ENCODE measurements at places on chromosomes 2 and 18.

DNA sequence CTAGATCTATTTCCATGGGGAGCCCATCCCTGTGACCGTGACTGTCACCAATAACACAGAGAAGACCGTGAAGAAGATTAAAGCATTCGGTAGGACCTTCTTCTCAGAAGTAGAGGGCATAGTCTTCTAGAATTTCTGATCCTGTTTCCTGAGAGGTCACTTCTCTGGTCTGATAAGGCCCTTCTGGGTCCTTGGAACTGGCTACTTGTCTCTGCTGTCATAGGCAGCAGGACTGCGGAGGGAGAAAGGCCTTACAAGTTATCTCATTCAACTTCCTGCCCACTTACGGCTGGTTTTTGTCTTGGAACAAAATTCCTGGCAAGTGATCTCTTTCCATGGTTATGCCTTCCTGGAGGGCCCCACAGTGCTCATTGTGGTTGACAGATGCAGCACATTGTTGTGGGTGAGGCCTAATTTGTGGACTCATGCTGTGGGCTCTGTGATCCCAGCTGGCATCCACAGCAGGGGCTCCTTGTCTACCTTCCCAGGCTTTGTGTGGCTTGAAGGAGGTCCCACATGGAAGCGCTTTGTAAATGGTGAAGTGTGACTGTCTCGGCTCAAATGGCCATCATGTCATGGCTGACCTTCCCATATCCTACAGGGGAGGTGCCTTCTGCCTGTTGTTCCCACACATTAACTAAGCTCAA is 22.0 kb downstream of the SAG start:
- no peak for DNase-seq

GRCh38 chr2:3242747-3243369 is 134.8 kb downstream of the EIPR1 start:
- DNase-seq, result no peak

DNA sequence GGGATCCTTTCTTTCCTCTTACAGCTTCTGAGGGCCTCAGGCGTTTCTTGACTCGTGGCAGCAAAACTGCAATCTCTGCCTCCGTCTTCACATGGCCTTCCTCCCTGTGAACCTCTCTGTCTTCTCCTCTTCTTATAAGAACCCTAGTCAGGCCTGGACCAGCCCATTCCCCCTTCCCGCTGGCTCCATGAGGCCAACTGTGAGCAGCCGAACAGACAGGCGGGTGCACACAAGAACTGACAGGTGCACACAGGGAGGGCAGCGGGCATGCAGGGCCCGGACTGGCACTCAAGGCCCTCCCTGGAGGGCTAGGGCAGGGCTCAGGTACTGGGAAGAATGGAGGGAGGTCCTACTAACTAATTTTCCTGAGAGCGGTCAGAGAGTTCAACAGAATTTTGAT is 92.4 kb upstream of the DAPL1 start:
- DNase-seq, result no peak

DNA sequence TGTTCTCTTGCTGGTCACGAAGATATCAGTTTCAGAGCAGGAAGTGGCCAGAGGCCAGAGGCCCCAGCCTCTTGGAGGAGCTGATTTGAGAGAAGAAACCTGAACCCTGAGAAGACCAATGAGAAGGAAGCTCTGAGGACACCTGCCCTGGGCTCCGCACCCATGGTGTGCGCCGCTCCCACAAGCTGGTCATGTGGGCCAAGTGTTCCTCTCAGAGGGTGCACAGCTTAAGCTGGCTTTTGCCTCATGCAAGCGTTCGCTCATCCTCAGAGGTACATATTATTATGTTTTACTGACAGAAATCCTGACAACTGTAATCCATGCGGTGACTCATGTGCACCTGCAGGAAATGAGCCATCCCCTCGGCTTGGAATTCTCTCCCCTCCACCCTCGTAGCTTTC is 316.1 kb upstream of the MYT1L start:
- no peak for DNase-seq

- DNase-seq, result no peak
Measured at GRCh38 chr2:212928681-212929080, 222.7 kb downstream of the IKZF2 start.

GRCh38 chr2:223829128-223829527 is 8.3 kb downstream of the AP1S3 start:
- DNase-seq, result no peak

GRCh38 chr2:30310955-30311354 is 79.6 kb downstream of the LBH start:
- no peak for DNase-seq

GRCh38 chr2:146503366-146503765 is 1341.5 kb upstream of the ACVR2A start:
- DNase-seq, result no peak

DNA sequence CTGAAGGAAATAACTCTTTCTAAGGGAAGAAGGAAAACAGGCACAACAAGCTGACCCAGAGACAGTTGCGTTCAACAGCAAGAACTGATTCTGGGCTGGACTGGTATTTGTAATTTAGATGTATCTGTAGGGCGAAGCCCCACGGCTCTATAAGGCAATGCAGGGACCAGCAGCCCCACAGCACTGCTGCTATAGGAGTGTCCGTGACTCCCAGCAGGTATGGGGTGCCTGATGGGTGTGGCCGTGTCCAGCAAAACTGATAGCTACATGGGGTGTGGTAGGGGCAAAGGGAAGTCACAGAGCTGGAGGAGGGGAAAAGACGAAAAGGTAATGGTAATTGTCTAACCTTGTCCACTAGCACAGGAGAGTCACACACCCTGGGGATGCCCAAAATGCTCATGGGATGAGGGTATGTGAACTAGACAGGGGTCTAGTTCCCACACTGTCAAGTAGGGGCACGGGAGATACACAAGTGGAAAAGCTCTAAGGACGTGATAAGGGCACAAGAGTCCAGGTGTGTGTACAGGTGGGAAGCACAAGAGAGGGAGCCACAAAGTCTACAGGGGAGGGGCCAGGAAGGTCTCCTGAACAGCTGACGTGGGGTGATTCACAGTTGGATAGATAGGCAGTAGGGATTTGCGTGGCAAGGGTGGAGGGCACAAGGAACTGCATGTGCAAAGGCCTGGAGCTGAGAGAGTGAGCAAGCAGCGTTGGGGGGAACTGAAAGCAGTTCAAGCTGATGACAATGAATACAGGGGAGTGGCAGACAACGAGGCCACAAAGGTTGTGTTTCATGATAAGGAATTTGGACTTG is 48.5 kb upstream of the ASPRV1 start:
- no peak for DNase-seq

DNA sequence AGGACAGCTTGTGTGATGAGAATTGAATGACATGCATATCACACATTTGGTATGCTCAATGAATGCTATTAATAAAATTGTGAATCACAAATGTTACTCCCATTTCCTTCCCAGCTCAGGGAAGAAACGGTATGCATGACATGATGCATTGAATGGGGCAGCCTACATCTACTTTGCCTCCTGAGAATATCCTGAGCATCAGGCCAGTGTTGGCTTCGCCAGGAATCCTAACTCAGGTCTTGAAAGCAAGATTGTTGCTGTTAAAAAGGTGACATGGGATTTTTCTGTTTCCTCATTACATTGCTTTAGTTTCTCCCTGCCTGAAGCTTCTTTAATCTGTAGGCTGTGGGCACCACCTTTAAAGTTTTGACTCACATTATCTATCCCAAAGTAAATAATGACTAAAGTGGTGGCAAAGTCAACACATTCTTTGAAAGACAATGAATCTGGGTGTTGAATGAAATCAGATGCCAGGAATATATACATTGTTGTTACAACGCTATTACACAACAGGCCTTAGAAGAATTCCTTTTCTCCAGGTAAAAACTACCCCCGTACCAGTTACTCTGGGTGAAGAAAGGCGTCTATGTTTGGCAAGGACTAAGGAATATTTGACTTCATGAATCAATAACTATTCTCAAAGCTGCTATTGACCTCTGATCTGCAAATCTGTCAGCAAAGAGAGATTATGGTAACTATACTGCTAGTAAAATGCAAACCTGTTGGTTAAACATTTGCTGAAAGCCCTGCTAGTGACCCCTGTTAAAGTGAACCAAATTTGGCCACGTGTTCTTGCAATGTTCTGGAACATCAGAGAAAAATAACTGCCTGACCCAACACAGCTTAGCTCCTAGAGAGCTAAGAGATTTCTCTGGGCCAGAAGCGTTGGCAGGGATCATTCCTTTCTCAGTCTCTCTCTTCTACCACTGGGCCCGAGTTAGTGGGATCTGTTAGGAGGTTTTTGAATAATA is 30.5 kb upstream of the NEDD4L start:
- no peak for DNase-seq

DNA sequence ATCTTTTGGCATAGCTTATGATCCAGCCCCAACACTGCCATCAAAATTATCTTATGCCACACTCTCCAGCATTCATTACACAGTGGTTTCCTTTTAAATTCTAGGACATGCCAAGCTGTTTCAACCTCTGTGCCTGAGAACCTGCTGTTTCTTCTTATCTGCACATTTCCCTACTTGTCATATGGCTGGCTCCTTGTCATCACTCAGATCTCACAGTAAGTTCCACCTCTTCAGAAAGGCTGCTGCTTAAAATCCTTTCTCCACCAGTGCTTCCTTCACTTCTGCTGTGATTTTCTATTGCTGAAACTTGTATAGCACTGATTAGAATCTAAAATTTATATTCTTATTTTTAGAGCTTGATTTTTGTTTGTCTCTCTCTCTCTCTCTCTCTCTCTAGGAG is 43.4 kb downstream of the MC4R start:
- DNase-seq, result no peak

- peak; percentile 44 for DNase-seq
Measured at GRCh38 chr2:24873619-24874018, 46.4 kb downstream of the ADCY3 start.

GRCh38 chr2:122138561-122138960 is 383.1 kb downstream of the TSN start:
- no peak for DNase-seq

GRCh38 chr2:130819226-130819607 is 17.5 kb upstream of the ARHGEF4 start:
- DNase-seq, result peak; percentile 28

DNA sequence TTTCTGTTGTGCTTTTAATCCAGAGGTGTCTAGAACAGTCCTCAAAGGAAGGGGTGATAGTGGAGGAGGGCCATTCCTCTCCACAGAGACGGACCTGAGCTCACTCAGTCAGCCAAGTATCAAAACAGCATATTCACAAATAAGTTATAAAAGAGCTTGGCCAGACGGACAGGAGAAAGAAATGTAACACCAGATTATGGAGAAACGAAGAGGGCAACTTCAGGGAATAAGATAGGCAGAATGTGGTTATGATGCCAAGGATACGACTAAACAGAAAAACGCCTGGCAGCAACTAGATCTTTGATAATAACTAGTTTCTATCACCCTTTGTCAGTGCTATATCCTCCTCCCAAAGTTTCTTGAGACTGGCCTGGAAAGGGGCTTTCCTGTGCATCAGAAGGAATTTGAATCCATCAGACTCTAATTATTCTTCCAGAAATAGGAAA is 42.5 kb downstream of the MAP4K3 start:
- no peak for DNase-seq

DNA sequence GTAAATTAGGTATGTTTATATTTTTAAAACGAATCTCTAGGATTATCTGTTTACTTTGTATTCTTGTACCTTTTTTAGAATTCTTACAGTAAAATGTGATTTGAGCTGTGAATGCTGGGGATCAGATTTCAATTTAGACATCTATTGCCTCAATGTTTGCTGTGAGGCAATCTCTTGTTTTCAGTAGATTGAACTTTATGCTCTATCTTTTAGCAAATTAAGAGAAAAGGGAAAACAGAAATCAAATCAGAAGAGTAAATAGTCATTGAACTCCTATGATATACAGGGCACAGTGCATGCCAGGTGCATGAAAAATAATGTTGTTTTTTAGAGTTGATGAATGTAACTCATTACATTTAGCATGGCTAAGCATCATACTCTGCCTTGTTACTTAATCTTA is 39.5 kb downstream of the ZC3H6 start:
- no peak for DNase-seq

DNA sequence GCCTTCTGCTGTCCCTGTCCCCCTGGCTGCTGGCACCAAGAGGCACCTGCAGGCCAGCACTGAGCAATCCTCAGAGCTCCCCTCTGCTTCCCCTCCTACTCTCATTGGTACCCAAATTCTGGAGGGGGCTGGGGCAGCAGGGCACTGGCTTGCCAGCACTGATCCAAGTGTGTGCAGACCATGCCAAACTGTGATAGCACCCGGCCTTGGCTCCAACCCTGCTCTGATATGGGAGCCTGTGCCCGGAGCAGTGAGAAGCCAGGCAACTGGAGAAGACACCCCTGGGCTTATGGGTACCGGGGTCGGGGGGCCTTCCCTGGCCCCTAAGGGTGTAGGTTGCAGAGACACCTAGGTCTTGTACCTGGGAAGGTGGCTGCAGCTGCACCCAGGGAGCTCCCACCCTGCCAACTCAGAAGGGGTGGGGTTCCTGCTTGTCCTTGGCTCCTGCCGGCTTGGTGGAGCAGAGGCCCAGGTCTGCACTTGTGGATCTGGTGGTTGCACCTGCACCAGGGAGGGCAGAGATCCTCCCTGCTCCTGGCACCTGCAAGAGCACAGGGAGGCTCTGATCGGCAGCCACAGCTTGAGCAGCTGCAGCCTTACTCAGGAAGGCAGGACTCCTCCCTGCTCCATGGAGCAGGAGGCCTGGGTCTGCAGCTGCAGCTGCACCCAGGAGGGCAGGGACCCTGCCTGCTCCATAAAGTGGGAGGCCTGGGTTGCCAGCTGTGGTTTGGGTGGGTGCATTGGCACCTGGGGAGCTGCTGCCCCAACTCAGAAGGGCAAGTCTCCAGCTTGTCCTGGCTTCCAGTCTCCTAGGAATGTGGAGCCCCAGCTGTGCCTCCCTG is 96.3 kb downstream of the BCL2L11 start:
- no peak for DNase-seq

DNA sequence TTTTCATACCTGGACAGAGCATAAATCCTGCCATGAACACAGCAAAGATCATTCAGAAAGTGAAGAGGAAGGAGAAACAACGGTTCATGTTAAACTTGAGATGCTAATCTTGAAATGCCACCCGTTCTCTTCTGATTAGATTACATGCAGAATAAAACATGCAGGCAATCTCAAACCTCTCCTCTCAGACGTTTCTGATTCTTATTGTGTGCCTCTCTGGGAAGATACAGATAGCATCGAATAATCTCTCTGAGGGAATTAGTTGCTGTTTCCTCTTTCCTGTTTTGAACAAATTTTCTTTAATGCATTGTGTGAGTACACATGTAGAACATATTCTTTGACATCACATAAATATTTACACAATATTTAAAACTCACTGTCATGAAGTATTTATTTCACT is 313.4 kb downstream of the PRKCE start:
- no peak for DNase-seq

DNA sequence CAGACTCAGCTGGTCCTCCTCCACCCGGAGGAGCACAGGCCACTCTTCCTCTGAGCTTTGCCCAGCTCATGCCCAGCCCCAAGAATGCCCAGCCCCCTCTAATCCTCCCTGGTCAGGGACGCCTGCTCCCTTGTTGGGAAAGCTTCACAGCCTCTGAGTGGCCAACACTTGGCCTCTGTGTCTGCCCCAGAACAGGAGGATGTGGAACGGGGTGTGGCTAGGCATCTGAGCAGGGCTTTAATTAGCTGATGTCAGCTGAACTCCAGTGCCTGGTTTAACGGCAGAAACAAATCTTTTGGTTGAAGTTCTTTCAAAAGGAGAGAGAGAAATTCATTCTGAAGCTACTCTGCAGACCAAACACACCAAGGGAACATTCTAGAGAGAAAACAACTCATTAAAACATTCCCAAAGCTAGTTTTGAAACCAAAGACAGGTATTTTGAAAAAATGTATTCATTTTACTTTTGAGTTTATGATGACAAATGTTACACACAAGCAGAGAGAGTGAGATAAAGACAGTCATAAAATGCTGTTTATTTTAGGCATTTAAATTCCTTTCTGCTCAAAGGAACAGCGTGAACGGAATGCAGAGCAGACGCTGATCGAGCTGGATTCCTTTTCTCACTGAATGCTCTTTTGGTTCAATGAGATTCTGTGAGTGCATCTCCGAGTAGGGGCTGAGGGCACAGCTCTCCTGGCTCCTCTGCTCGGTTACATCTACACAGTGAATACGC is 63.8 kb downstream of the RTP5 start:
- DNase-seq, result no peak

Data from breast epithelium (tissue), 4 donors.